IPS-NIHi11 (cell line): ENCODE measurements at places on chromosomes 13 and 19.
A peak's percentile ranks its signal among the peaks of the same experiment; 100 is the strongest.

DNA sequence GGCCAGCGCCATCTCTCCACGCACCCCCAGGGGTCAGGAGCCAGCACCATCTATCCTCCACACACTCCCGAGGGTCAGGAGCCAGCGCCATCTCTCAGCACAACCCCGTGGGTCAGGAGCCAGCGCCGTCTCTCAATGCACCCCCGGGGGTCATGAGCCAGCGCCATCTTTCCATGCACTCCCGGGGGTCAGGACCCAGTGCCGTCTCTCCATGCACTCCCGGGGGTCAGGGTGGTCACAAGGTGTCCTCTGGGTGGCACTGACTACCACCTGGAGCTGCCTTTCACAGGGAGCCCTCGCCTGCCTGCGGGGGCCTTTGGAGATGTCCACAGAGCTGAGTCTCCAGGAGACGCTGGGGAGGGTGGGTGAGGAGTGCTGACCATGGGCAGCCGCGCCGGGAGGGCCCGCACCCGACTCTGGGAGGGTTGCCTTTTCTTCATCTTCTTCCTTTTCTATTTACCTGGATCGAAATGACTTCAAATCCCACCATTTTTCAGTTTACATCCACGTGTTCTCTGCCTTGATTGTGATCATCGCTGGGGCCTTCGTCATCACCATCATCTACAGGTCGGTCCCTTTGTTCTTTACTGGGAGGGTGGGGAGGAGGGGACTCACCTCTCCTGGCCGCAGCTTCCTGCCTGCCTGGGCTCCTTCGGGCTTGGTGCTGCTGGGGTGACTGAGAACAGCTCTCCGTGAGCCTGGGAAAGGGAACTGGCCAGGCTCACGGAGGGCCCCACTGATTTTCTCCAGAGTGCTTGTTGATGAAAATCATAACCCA is 19.1 kb downstream of the TEX29 start:
- no peak for DNase-seq

GRCh38 chr13:48892053-48892687 is 83.5 kb upstream of the FNDC3A start:
- DNase-seq: no peak

GRCh38 chr19:29967623-29968022 is 25.6 kb downstream of the URI1 start:
- DNase-seq: no peak

DNA sequence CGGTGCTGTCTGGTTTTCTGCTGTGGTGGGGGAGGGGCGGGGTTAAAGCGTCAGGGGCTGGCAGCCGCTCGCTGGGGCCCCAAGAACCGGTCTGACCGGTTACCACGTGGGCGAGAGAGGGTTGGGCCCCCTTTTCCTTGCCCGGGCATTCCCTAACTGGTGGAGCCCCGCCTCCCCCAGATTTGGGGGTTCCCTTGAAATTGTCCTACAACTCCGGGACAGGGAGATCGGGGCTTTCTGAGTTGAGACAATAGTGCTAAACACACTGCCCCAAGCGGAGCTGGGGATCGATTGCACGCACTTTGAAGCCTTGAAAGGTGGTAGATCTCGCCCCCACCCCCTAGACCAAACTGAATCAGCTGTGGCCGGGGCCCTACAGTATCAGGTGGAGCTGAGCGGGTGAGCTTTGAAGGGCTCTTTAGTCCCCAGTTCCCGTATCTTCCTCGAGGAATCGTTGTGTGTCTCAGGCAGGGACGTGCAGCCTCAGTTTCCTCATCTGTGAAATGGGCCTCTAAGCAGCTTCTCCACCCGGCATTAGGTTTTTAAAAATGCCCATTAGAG is 4.8 kb downstream of the IER2 start:
- DNase-seq: peak; percentile 50
